ENCODE measurements at places on chromosomes 11 and 22.

- DNase-seq, result no peak
These were observed 35.9 kb upstream of the SORL1-AS1 start for GRCh38 chr11:121488641-121489040.

DNA sequence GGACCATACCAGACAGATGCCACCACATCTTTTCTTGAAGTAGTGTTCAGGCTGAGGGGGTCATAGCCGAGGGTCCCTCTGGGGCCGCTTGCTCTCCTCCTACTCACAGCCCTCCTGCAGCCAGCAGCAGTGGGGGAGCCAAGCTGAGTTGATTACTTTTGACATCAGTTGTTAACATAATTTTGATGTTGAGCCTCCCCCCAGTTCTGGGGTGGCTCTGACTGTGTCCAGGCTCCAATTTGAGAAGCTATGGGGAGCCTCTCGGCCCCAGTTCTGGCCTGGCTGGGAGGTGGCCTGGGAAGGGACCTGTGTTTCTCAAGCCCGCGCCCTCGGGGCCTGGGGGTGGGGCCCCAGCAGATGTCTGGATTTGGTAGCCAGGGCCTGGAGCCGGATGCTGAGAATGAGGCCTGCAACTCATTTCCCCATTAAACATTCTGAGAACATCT, 47.9 kb downstream of the KCNQ1OT1 start:
- DNase-seq, result no peak

DNA sequence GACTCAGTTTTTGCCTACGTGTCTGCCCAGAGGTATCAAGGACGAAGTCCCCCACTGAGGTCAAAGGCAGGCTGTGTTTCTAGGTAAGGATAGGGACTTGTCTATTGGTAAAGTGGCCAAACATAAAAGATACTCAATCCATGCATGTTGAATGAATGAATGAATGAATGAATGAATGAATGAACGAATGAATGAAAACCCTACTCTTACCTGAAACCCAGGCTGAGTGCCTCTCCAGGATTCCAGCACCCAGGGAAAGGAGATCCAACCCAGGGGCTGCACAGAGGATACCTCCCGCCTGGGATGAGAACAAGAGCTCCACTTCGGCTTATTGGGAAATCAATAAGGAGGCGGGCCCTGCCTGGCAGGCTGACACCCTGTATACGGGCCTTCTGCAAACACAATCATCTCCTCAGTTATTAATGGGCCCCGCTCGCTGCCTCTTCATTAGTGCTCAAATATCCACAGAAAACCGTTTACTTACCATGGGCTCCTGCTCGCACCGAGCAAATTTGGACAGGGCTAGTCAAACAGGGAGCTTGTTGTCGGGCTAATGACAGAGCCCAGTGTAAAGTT, 177.4 kb downstream of the BUD13 start:
- no peak for DNase-seq

GRCh38 chr11:84899134-84899533, 728.0 kb downstream of the DLG2 start:
- DNase-seq, result no peak

DNA sequence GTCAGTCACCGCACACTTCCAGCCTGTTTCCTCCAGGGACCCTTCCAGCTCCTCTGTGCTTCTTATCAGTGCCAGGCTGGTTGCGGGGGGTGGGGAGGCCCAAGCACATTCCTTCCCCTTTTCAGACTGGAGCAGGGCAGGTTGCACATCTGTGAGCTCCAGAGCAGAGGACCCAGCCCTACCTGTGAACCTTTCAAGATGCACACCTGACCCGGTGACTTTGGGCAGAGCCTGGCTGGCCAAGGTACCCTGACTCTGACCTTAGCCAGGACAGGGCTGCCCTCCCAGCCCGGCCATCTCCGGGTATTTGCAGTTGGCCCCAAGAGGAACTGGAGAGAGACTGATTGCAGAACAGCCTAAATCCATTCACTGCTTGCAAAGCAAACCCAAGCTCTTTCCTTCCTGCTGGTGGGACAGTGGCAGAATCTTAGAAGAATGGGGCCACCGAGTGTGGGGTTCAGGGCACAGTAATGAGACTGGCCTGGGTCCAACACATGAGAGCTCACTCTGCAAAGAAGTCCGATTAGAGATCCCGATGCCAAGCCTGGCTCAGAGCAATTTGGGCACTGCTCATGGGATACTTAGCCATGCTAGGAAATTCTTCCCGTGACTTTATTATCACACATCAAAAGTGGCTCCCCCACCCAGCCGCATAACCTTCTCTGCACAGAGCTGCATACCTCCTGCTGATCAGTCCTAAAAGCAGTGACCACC, 64.7 kb upstream of the CCND1 start:
- DNase-seq, result no peak

GRCh38 chr22:41482319-41482935, 13.5 kb downstream of the ACO2 start:
- no peak for DNase-seq

DNA sequence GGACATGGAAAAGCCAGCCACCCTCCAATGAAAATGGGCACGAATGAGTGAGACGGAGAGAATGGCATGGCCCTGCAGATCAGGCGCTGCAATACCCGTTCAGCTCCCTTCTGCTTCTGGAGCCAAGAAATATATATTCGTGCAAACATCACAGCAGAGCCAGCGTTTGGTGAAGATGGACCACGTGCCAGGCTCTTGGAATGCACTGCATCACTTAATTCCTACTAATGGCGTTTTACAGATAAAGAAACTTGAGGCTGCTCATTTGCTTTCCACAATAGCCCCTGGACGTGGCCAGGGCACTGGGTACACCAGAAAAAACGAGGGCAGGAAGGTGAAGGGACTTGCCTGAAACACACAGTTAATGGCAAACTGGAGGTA, 1.6 kb upstream of the FXYD2 start:
- no peak for DNase-seq

DNA sequence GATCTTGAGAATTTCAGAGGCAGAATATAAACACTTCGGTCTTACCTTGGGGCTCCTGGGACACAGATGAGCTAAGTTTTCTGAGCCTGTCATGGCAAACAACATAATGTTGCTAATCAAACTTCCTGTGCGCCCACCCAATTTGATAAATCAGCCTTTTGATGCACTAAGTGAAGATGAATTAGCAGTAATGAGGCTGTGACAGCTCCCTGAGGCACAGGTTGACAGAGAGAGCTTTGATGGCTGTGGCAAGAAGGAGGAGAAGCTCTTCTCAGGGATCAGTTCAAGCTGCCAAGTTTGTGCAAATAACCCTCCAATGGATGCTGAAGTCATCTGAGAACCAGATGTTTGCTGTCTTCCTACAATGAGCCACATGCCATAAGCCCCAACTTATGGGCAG, 34.4 kb downstream of the DRD2 start:
- DNase-seq, result no peak

DNA sequence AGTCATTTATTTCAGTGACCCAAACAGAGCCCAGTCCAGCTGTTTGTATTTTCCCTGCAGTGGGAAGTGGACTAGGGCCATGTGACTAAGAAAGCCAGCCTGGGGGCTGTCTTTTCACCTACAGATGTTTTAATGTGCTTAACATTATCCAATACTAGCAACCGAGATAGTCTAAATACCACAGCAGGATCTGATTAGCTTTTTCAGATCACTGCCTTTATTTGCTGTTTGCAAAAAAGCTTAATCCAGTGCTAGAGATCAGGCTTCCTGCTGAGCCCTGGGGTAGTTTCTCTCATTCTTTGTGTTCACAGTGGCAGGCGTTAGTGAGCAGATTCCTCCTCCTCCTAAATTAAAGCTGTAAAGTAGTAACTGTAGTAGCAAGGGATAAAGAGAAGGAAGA, 35.0 kb downstream of the ZC3H12C start:
- peak; percentile 46 for DNase-seq

- no peak for DNase-seq
These were observed 112.0 kb upstream of the PDGFD start for GRCh38 chr11:104275992-104276391.

DNA sequence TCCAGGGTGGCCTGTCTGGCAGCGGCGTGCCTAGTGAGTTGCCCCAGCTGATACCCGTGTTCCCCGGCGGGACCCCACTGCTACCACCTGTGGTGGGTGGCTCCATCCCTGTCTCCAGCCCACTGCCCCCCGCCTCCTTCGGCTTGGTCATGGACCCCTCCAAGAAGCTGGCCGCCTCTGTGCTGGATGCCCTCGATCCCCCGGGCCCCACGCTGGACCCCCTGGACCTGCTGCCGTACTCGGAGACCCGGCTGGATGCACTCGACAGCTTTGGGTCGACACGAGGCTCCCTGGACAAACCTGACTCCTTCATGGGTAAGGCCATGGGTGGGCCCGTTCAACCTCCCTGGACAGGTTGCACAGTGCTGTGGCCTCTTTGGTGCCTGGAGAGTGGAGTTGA, 38.5 kb downstream of the ZC3H7B start:
- no peak for DNase-seq

- no peak for DNase-seq
These were observed 25.8 kb downstream of the ZC3H7B start for GRCh38 chr22:41327124-41327523.

DNA sequence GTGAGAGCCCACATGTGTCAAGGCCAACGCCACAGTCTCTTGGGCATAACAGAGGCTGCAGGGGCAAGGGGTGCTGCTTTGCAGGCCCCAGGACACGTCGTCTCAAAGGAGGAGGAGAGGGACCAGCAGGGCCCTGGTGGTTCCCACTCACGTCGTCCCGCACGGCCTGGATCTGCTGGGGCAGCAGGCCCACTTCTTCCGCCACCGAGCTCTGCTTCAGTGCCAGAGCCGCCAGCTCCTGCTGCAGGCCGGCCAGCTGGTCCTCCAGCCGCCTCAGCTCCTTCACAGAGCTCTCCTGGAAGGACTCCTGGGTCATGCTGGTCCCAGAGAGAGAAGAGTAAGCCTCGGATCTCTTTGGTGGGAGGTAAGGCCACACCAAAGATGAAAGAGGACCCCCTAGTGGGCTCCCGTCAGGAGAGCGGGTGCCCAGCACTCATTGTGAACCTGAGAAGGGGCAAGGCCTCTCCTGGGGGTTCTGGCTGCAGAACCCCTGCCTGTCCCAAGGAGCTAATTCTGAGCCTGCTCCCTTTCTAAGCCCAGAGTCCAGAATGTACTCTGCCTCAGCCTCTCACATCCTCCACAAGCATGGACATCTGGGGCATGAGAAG, 15.6 kb downstream of the SUN2 start:
- DNase-seq, result no peak

DNA sequence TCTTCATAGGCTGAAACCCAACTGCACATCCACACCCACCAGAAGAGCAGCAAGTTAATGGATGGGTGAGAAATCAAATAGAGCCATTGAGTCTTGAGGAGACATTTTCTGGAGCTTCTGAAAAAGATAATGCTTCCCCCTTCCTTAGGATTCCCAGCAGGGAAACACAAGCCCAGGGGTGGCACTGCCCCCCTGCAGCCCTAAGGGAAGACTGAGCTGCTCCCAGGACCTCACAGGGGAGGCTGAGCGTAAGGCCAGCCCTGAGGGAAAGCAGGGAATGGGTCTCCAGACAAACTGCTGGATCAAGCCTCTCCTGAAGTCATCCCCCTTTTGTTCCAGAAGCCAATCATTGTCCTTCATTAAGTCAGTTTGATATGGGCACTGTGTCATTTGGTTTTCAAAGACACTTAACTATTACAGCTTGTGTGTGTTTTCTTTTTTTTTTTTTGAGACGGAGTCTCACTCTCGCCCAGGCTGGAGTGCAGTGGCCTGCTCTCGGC, 15.1 kb downstream of the LTO1 start:
- no peak for DNase-seq

- DNase-seq, result peak; percentile 52
These were observed 541.2 kb upstream of the API5 start for GRCh38 chr11:42770444-42771065.

- DNase-seq, result peak; percentile 33
These were observed 1.4 kb downstream of the ASCL2 start for GRCh38 chr11:2268729-2269600.

DNA sequence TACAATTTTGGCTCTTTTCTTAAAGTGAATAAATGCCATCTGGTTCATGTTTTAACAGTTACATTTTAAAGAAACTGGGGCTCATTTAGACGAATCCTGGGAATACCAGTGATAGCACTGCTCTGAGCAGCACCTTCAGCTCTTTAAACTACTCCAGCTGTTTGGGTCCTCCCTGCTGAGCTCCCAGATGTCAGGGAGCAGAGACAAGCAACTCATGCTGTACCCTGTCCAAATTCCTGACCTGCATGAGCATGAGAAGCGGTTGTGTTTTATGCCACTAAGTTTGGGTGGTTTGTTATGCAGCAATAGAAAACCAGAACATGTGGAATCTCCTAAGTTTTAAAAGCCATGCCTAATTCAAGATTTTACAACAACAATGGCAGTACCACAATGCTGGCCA, 90.0 kb downstream of the FDX1 start:
- no peak for DNase-seq

DNA sequence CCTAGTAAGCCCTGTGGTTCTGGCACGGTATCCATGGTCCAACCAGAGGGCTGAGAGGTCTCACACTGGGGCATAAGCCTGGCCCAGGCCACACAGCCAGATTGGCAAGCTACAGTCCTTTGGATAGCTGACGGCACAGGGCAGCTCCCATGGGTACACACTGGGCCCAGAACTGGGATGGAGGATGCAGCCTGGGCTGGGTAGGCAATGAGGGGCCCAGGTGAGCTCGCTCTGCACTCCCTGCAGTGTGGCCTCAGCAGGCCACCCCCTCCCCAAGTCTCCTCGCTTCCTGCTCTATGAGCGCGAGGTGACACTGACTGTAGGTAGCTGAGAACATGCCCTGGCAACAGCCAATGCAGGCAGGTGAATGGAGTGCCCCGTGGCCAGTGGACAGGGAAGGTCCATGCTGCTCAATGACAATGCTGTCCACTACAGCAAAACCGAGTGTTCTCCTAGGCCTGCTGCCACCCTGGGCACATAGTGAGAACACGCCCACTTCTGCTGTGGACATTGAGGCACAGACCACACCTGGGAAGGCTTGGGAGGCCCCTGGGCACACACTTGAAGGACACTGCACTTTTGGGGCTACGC, 3.8 kb downstream of the ARVCF start:
- no peak for DNase-seq

DNA sequence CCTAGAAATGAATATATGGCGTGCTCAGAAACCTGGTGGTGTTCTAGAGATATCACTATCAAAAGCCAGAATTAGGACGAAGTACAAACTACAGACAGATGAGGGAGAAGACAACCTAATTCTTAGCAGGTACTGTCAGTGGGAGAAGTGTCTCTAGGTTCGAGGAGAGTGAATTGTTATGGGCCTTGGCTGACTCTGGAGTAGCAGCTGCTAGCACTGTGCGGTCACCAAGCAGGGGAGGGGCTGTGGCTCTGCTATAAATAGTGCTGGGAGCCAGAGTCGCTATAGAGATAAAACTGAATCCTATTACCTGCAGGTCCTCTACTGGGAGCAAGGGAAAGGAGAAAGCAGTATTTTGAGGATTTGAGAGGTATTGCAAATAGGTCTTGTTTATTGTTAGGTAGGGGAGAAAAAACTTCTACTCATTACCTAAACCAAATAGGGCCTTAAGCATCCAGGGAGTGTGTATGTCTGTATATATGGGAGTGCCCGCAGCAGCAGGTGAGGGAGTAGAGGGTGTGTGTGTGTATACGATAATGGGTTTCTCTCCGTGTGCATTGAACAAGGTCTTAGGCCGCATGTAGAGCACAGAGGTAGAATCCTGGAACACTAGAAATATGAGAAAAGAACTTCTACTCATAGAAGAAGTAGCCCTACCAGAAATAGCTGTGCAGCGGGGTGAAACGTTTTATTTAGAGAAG, 2.2 kb downstream of the MADD start:
- DNase-seq, result no peak

Data from NT2/D1 (cell line).